Vagina (tissue), 2 donors: ENCODE measurements at places on chromosomes 13 and 19.

- peak; percentile 74 for DNase-seq
These were observed 82.0 kb upstream of the WASF3 start for GRCh38 chr13:26475176-26476110.

GRCh38 chr13:26716984-26717383, 43.6 kb downstream of the GPR12 start:
- peak; percentile 56 for DNase-seq

GRCh38 chr19:5561559-5561958, 6.2 kb downstream of the TINCR start:
- DNase-seq: no peak

GRCh38 chr13:25981060-25981459, 70.8 kb downstream of the SHISA2 start:
- no peak for DNase-seq

DNA sequence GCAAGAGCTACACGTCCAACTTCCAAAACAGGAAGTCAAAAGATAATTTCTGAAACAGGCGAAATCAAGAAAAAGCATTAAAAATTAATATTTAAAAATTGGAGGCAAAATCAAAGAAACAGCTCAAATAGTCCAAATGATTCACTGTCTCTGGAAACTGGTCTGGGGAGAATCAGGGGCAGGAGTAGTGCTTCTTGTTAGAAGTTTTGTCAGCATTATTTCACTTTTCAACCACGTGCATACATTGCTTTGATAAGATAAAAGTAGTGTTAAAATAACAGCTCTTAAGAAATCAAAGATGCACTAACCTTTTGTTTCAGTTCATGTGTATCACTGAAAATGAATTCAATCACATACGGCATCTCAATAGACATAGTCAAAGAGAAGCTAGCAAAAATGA, 53.8 kb downstream of the PARP4 start:
- DNase-seq: no peak

DNA sequence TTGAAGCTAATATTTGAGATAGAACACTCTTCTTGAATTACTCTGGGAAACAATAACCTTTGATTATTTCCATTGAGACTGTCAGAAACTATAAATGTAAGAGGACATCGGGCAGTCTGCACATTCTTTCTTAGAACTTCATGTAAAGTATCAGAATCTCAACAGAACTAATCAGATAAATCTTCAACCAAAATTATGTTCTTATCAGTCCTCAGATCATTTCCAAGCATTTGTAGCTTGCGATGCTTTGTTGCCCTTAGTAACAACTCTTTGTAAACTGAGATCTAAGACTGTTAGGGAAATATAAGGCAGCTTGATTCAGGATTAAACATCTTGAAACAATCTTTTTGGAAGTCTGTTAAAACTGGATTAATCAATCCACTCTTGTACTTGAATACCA, 70.3 kb downstream of the FNDC3A start:
- no peak for DNase-seq

GRCh38 chr19:57099199-57099661, 20.6 kb upstream of the USP29 start:
- DNase-seq: no peak

- no peak for DNase-seq
These were observed 260.6 kb downstream of the ATP8A2 start for GRCh38 chr13:25632166-25632888.

DNA sequence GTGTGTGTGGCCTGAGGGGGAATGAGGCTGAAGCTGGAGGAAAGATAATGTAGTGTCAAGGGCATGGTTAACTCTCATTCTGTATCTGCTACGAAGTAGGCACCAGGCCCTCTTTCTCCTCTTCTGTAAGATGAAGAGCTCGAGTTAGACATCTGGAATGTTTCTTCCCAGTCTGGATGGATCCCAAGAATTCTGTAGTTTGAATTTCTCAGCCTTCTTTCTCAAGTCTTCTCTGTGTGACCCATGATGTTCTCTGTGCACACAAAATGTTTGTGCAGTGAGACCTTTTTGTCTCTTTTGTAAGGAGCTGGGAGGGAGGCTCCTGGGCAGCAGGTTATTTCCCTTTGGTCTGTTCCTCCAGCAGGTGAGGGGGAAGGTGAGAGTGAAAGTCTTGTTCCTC, 13.7 kb downstream of the FGF9 start:
- no peak for DNase-seq

- no peak for DNase-seq
These were observed 72.9 kb upstream of the NPAS1 start for GRCh38 chr19:46946611-46947238.

- no peak for DNase-seq
These were observed 26.2 kb downstream of the TMEM161A start for GRCh38 chr19:19111967-19112580.
